NCI-H82 (cell line): ENCODE measurements at places on chromosomes 3 and 15.

DNA sequence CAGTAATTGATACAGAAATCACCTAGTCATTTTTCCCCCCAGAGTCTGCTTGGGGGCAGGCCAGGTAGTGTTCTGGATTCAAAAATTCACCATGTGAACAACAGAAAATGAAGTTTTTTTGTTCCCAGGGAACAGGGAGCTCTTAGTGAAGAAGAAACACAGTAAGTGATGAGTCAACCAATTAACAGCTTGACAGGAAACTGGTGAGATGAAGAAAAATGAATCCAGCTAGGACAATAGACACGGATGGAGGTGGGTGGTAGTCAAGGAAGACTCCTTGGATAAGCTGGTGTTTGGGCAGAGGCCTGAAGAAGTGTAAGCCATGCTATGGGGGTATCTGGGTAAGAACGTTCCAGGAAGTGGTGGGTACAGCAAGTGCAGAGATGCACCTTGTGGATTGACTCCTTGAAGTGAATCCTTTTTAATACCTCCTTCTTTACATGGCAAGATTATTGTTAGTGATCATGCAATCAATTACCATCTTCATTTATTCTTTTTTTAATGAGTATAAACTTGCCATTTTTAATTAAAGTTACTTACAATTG lies 339.9 kb upstream of the RGMA start:
- DNase-seq, result no peak

DNA sequence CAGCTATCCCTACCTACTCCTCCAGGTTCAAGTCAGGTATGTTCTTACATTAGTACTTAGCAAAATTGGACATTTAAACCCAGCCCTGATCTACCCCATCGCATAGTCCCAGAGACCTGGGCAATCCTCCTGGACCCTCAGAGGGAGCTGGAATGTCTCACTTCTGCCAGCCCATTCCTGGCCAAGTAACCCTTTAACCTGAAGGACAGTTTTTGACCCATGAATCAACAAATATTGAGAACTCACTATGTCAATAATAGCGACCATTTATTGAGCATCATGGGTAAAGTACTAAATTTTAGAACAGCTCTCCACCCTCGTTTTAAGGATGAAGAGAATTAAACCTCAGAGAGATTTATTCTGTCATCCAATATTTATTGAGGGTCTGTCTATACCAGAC lies 70.4 kb downstream of the RBPMS2 start:
- DNase-seq, result no peak

GRCh38 chr3:85821130-85821756 lies 862.5 kb downstream of the CADM2 start:
- peak; percentile 61 for DNase-seq

DNA sequence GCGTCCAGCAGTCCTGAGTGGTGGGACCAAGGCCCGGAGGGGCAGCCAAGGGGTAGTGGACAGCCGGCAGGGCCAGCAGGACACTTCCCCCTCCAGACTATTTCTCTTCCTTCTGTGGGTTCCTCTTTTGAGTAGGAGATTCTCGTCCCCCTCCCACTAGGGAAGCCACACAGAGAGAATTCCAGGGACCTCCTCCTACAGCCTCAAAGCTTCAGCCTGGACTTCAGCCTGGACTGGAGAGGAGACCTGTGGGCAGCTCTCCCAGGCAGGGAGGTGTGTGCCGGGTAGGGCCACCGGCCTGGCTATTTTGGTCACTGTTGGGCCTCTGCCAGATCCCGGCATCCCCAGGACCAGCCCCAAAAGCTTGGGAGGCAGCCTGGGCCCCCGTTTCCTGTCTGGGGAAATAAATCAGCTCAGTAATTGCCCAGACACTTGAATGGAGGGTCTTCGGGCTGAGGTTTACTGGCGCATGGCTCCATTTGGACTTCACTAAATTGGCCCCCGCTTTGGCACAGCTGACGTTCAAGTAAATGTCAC lies 1.3 kb downstream of the SLC6A6 start:
- DNase-seq, result peak; percentile 39

- DNase-seq, result no peak
Observed at GRCh38 chr15:74893627-74894026, 3.8 kb downstream of the MPI start.

DNA sequence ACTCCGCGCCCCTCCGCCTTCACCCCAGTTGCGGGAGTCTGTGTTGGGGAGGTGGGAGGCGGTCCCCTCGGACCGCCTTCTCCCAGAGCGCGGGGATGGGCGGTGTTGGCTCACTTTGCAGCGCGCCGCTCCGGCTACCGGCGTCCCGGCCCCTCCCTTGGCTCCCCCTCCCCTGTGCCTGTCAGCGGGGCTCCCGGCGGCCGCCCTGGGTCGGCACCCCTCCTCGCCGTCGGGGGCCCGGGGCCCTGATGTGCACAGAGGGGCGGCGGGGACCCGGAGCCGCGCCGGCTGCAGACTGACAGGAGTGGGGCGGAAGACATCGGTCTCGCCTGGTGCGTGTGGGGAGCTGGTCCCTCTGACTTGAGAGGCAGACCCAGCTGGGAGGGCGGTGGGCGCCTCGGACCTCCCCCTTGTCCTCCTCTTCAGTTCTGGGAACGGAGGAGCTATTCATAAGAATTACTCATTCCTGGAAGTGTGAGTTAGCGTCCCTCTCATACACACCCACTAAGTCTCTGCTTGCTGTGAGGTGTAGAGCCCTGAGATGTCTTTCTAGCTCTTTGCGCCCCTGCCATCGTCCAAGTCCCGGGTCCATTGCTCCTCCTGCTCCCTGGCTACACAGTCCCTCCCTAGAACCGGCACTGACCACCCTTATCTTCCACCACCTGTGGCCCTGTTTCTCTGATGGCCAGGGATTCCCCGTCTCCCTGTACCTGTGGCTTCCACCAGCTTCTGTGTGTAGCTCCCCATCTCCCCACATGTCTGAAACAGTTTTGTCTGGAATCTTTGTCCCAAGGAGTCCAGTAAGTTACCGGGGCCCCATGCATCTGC lies 42.3 kb upstream of the ROPN1 start:
- peak; percentile 68 for DNase-seq

GRCh38 chr3:119819806-119820205 lies 37.9 kb downstream of the NR1I2 start:
- peak; percentile 62 for DNase-seq

DNA sequence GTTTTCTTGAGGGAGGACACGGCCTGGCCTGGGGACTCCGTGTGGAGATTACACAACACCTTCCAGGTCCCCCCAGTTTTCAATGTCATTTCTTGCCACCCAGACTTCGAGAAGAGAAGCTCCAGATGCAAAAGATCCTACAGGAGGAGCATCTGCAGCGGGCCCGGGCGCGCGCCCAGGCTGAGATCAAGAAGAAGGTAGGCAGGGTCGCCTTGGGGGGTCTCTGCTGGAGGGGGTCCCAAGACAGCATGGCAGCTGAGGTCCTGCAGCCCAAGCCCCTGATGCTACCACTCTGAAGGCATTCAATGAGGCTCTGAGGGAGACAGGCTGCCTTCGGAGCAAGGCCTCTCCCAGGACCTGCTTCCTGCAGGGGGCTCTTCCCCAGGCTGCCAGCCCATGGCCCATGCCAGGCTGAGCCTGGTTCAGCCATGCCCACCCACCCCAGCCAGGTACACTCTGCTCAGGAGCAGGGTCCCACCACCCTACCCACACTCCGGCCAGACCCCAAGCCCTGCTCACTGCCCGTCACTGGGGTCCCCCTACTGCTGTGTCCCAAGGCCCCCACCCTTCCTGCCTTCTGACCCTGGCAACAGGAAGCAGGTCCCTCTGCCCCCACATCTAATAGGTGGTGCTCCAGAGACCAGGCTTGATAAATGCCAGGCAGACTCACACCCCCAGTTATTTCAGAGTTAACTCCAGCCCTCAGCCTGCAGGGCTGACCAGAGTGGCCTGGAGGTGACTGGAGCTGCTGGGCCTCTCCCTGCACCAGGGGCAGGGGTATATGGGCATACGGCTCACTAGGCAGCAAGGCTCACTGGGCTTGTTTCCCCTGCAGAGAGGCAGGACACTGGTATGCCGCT lies 40.0 kb downstream of the ZXDC start:
- no peak for DNase-seq

DNA sequence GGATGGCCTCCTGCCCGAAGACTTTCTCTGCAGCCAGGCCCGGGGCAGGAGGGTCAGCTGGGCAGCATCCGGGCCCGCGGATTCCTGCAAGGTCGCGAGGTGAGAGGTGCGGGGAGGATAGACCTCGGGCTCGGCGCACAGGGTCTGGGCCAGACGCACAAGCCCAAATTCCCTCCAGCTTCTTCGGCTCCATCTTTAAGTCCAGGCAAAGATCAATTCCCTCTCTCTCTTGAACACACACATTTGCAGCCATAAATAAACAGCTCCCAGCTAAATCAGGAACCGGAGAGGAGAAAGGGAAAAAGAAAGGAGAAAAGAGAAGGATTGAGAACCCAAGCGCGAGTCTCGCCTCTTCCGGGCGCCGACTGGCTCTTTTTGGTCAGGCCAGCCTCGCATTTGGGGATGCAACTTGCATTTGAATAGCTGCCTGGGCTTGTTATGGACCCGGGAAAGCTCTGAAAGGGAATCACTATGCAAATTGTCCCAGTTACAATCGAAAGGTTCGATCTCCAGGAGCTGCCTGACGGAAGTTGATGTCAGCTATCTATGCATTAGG lies 14.5 kb upstream of the ONECUT1 start:
- no peak for DNase-seq

DNA sequence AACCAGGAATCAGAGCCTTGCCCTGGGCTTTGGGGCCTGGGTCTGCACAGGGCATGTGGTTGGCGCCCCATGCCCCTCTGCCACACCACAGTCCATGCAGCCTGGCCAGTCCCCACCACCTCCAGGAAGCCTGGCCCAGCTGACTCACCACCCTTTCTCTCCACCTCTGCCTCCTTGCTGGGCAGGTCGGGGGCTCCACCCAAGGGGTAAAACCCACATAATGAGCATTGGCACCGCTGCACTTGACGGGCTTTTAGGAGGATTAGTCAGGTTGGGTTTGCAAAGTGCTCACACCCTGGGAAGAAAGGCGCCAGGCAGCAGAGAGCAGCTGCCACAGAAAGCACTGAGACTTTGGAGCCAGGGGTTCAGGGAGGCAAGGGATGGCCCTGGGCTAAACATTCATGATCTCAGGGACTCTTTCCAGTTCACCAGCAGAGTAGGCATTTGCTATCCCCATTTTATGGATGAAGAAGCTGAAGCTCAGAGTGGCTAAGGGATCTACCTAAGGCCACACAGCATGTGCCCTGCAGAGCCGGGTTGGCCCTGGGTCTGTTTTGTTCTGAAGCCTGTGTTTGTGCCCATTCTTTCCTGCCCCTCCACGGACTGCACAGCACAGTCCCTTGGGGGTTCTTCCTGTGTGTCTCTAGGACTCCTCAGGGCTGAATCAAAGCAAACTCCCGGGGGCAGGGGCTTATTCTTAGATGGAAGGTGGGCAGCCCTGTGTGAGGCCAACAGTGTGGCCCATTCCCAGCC lies 113.4 kb downstream of the ETFA start:
- DNase-seq, result peak; percentile 24

DNA sequence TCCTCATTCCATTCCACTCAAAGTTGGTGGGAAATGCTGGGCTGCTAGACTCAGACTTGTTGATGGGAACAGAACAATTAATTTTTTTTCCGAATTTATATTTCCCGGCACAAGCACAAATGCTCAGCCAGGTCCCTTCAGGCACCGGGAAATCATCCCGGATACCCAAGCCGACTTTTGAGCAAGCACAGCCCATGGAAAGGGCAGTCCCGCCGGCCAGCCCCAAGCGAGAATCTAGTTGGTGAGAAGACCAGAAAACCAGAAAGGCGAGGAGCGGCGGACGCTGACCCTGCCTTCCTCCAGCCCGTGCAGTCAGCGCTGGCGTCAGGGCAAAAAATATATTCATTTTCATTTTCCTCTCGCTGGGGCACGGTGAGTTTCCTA lies 763 bp upstream of the ZIC4 start:
- DNase-seq, result peak; percentile 20

DNA sequence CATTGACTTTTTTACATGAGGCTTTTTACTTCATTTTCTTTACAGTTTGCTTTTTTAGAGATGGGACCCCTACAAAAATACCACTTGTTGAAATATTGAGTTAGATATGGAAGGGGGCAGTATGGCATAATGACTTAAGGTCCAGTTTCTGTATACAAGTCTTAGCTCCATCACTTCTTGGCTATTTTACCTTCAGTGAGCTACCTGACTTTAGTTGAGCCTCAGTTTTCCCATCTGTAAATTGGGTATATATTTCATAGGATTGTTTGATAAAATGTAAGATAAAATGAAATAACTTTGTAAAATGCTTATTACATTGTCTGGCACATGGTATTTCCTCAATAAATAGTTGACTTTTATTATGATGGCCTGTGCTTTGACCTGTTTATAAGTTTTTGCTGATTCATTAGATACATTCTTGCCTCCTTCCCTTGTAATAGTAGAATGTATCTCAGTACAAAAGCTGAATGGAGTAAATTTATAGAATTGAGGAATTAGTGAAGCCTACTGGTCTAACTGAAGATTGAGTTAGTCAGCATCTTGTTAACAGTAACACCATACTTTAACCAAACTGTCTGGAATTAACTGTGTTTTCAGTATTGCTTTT lies 27.6 kb downstream of the TBC1D23 start:
- no peak for DNase-seq

GRCh38 chr3:67489816-67490215 lies 164.6 kb downstream of the SUCLG2 start:
- no peak for DNase-seq

GRCh38 chr3:142735462-142735861 lies 11.6 kb downstream of the TRPC1 start:
- DNase-seq, result peak; percentile 97
